Left ventricle myocardium superior (tissue), 1 donor: ENCODE measurements at places on chromosomes 5 and 9.
A peak's percentile ranks its signal among the peaks of the same experiment; 100 is the strongest.

GRCh38 chr9:13956107-13956506, 357.8 kb downstream of the NFIB start:
- DNase-seq, result no peak

GRCh38 chr9:4640027-4640426, 22.1 kb upstream of the PLPP6 start:
- DNase-seq, result no peak

- no peak for DNase-seq
Measured at GRCh38 chr5:157682257-157682656, 10.9 kb downstream of the C5orf52 start.

DNA sequence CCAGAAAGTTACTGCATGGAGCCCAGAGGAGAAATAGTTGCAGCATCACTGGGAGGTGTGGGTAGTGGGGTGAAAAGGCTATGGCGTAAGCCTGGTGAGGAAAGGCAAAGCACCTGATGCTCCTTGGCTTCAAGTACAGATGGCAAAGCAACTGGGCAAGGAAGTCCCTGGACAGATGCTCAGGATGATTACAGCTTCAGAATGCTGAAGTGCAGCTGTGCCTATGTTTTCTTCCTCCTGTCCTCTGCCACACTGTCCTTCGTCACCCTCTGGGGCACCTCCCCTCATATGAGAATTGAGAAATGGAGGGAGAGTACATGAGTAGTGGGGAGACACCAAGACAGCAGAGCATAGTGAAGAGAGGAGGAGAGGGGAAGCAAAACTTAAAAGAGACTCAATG, 328.0 kb downstream of the PDE4D start:
- DNase-seq, result no peak

- DNase-seq, result no peak
Measured at GRCh38 chr9:94864862-94865509, 138.5 kb downstream of the AOPEP start.

DNA sequence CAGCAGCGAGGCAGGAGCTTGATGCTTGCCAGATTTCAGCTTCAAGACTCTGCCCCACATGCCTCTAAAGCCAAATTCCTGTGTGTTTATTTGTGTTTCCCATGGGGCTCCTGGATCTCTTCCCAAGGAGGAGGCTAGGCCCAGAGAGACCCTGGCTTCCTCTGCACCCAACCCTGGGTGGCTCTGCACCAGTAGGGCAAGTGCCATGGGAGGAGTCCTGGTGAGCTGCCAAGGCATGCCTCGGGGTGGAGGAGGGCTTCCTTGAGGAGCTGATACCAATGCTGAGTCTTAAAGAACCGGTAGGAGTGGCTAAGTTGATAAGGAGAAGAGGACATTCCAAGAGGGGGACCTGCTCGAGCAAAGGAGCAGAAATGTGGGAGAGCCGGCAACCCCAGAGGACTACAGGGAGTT, 6.8 kb upstream of the TIFAB start:
- no peak for DNase-seq

DNA sequence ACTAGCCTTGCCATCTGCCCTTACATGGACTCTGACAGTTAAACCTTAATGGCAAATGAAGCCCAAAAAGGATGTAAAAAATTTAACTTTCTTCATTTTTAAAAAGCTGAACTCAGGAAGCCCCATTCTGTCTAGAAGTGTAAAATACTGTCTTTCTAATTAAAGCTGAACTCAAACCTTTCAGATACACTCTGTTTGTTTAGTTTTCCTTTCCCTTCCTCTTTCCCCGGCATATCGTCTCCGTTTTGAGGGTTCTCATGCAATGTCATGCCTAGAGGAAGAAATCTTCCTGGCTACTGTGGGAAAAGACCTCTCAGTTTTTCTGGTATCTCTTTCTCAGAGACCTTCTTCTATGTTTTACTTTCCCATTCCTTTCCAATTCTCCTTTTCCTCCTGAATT, 841.5 kb downstream of the DTWD2 start:
- DNase-seq, result no peak

GRCh38 chr5:114435220-114435481, 73.3 kb downstream of the KCNN2 start:
- no peak for DNase-seq

GRCh38 chr5:160462167-160462566, 40.5 kb downstream of the PTTG1 start:
- no peak for DNase-seq

DNA sequence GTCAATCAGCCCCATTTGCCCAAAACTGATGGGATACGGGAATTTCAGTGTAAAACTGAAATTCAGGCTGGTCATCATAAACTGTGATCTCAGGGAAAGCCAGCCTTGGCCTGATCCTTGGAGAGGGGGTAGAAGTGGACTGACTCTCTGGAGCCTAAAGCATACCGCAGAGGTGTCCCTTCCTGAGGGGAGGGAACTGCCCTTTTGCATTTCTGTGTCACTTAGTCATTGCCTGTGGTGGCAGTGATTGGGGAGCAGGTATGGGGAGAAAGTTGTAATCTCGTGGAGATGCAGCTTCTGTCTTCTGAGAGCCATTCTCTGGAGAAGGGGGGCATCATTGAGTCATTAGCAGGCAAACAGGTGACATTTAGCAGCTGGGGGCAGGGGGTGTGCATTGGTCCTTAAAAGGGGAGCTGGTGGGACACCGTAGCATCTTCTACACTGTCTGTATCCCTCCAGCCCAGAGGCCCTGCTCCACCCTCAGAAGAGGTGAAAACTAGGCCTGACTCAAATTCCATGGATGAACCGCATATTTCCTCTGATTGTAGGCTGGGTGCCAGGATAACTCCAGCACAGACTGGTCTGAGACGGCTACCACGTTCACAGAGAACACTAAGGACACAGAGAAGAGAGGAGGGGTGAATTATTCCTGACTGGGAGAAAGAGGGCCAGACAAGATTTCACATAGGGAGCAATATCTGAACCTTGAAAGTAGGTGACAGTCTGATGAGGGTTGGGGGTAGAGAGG, 143.3 kb downstream of the SEC61B start:
- DNase-seq, result no peak

DNA sequence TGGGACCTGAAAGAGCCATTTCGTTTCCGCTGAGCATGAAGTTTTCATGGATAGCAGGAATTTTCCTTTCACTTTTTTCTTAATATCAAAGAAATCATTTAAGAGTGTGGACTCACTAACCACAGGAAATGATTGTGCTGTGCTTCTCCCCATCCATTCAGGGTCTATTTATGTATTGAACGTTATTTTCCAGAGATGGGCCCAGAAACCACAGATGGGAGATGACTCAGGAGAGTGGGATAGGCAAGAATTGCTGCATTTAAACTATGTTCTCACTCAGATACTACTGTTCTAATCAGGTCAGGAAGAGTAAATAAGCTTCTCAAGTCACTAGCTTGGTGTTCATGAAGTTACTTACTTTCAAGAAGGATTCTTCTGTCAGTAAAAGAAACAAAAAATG, 763.8 kb downstream of the DTWD2 start:
- no peak for DNase-seq

GRCh38 chr9:131012396-131012917, 3.5 kb downstream of the LAMC3 start:
- no peak for DNase-seq

DNA sequence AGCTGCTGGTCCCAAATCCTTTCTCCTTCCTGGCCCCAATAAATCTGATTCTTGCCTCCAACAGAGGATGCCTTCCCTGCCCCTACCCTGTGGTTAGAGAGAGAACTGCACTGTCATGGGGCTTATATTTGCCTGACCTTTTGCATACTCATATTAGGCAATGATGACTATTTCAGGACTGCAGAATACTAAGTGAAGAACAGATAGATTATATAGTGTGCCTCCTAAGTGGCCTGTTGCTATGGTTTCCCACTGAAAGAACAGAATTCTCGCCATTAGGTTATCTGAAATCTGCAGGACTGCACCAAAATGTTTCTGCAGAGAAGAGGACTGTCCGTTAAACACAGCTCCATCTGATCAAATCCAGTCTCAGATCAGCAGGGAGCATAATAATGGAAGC, 87.3 kb upstream of the CCNG1 start:
- no peak for DNase-seq

DNA sequence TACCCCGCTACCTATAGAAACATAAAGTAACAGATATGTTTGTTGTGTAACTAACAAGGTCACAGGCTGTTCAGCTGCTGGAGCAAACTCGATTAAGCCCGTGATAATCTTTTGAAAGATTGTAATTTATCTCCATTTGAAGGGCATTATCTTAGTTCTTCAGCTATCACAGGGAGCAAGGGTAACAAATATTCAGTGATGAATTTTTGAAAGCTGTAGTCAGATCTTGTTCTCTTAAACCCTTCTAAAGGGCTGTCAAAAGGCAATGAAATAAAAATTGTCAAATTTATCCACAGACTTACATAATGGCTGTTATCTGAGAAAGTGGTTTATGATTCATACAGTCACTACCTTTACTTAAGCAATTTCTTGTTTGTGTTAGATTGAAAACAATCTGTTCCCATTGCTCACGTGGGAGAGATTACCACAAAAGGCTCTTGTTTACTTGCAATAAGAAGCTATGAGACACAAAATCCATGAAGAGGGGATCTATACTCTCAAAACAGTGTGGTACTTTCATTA, 78.3 kb upstream of the ZNF608 start:
- no peak for DNase-seq

GRCh38 chr9:84062538-84062937, 81.9 kb downstream of the RMI1 start:
- DNase-seq, result peak; percentile 82

DNA sequence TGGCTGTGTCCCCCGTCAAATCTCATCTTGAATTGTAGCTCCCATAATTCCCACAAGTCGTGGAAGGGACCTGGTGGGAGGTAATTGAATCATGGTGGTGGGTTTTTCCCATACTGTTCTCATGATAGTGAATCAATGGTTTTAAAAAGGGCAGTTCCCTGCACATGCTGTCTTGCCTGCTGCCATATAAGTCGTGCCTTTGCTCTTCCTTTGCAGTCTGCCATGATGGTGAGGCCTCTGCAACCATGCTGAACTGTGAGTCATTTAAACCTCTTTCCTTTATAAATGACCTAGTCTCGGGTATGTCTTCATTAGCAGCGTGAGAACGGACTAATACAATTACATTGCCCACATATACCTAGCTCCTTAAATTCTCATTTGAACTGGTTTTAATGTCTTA, 353.0 kb upstream of the KLF4 start:
- no peak for DNase-seq

DNA sequence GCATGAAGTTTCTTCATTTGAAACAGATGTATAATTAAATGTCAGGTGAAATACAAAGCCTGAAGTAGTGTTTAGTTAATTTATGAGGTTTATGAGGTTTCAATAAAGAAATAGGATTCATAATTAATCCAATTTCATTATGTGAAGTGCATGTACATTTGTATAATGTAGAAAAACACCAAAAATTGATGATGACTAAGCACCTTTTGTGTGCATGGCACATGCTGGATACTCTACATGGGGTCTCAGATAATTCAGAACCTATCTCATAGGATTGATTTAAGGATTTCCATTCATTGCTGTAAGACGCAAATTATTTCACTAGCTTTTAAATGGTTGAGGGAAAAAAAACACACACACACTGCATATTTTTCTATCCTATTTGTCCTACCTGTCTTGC, 143.9 kb downstream of the ESM1 start:
- DNase-seq, result no peak

GRCh38 chr5:71631070-71631469, 43.9 kb downstream of the MCCC2 start:
- peak; percentile 59 for DNase-seq

DNA sequence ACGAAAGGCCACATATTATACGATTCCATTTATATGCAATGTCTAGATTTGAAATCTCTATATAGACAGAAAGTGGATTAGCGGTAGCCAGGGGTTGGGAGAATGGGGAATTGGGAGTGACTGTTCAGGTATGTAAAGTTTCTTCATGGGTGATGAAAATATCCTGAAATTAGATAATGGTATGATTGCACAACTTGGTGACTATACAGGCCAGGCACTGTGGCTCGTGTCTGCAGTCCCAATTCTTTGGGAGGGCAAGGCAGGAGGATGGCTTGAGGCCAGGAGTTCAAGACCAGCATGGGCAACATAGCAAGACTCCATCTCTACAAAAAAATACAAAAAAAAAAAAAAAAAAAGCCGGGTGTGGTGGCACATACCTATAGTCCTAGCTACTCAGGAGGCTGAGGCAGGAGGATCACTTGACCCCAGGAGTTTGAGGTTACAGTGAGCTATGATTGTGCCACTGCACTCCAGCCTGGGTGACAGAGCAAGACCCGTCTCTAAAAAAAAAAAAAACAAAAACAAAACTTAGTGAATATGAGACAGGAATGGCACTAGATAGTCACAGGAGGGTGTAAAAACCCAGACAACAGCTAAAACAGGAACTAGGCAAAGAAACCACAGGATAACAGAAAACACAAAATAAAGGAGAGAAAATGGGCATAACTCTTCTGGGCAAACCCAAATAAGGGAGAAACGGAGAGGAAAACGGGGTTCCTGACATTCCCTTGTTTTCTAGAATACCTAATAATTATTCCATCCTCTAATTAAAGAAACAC, 72.1 kb upstream of the ZNF618 start:
- DNase-seq, result no peak

DNA sequence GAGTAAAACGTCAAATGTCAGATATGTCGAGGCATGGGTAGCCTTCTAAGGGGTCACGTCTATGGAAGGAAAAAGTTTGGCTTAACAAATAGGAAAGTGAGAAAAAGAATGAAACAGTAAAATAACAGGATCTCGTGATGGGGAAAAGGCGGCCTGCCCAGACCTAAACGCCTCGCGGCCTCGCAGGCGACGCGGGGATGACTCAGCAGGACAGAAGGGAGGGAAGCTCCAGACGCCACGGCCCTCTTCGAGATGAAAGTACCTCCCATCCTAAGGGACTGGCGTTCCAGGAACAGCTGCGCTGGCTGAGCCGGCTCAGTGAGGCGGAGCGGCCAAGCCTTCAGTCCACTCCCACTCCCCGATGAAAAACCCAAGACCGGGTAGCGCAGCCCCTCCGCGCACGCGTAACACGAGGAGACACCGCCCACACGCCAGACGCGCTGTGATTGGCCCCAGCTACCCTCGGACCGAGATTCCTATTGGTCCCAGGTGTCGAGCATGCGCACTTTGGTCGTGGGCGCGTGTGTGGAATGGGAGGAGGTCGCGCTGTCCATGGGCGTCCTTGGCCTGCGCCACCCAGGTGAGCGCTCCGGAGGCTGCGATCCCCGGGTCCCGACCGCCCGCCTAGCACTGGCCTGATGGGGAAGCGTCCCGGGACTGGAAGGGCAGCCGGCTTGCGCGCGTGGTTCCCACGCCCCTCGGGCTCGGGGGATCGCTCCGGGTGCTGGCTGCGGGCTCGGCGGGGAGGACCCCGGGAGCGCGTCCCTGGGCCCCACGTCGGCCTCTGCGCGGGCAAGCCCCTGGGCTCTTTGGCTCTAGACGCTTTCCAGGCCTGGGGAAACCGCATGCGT, 588.5 kb downstream of the MTRR start:
- peak; percentile 97 for DNase-seq

DNA sequence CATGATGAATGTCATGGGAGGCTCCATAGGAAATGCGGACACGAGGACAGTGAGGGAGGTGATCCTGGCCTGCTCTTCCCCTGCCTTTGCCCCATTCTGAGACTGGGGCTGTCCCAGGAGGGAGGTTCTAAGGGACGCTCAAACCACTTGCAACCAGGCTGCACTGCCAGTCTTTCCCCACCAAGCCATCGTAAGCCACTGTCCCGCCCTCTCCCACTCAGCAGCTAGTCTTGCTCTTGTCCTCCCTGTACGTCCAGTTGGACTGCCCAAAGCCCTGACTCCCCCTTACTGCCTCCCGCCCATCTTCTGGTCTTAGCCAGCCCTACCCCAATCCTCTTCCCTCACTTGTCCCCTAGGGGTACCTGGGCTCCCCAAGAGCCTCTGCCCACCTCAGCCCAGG, 115.7 kb downstream of the FSTL4 start:
- DNase-seq, result no peak

GRCh38 chr5:6859023-6859422, 145.8 kb downstream of the TENT4A start:
- DNase-seq, result no peak
